Osteoblast (primary cell): ENCODE measurements at places on chromosomes 6 and 20.

DNA sequence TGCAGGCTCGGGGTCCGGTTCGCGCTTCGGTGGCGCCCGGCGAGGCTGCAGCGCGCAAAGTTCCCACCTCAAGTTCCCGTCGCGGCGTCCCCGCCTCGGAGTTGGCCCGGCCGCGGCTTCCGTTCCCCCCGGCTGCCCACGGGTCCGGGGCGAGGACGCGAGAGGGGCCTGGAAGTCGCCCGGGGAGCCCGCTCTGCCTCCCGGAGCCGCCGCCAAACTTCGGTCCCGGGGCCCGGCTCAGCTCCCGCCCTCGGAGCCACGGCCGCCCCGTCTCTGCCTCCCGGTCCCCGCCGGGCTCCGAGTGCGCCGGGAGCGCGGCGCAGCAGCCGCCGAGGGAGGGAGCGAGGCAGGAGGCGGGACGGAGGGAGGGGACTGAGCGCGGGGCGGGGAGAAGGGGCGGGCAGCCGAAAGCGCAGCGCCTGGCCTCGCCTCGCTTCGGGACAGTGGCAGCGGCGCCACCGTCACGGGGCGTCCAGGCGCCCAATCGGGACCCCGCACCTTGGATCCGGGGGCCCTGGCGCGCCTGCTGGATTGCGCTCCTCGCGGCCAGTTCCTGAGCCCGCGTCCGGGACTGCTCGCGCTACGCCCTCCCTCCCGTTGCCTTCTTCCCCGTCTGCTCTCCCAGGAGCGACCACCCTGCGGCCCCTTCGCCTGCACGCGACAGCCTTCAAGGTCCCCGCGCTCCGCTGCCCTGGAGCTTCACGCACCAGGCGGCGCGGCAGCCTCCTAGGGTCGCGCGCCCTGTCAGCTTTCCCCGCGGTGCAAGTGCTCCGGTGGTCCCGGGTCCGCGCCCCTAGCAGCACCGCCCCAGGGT lies at the start of gene KCNG1:
TSS of gene KCNG1 (minus strand) at position 305 of the 814 bp plus-strand sequence. CDS start 12,769 bp downstream, outside the sequence.
- H3K27ac ChIP-seq, result no peak within 1 kb of the TSS
- peaks cover 17% of the 10 kb centered on the region for H3K4me1 ChIP-seq
- H3K36me3 ChIP-seq, result no peaks in the 10 kb centered on the region
- H3K4me3 ChIP-seq, result peak within 1 kb of the TSS; percentile 76
- peak; percentile 99 for DNase-seq

DNA sequence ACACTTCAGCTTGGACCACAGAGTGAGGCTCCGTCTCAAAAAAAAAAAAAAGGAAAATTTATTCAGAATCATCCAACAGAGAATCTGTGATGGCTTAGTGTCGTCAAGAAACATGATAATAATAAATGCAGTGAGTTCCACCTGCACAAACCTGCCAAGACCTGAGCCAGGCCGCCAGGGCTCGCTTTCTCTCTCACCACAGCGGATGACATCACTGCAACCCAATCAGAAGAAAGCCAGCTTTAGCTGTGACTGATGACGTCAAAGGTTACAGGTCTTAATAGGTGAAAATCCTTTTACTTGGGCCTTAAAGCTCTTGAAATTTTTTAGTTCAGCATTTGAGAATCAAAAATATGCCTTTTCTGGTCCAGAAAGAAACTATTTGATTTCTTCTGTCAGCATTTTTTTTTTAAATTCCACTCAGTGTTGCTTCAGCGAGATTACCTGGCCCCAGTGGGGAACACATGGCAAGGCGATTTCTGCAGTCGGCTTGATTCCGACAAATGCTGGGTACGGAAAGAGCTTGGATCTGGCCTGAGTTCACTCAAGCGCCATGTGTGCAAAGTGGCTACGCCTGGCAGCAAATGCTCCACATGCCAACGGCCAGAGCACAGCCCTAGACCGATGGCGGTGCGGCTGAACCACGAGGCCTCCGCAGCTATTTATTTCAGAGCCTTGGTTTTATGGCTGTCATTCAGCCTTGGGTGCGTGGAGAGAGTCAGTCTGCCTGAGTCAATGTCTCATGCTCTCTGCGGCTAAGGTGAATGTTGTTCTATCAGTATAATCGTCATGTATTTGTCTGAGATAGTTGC lies 105.7 kb upstream of the QKI start:
- H3K27me3 ChIP-seq, result no peaks in the 10 kb centered on the region
- H3K4me3 ChIP-seq, result no peak overlapping the region
- H3K27ac ChIP-seq, result no peak overlapping the region
- H3K4me1 ChIP-seq, result no peaks in the 10 kb centered on the region

GRCh38 chr20:62238569-62239277 lies 402 bp downstream of the OSBPL2 start:
- H3K4me3 ChIP-seq, result peak overlapping the region; percentile 83
- no peaks in the 10 kb centered on the region for H3K27me3 ChIP-seq
- H3K36me3 ChIP-seq, result peaks cover 18% of the 10 kb centered on the region
- H3K4me1 ChIP-seq, result peaks cover 3% of the 10 kb centered on the region
- peak overlapping the region; percentile 60 for H3K27ac ChIP-seq
- DNase-seq, result peak; percentile 92

DNA sequence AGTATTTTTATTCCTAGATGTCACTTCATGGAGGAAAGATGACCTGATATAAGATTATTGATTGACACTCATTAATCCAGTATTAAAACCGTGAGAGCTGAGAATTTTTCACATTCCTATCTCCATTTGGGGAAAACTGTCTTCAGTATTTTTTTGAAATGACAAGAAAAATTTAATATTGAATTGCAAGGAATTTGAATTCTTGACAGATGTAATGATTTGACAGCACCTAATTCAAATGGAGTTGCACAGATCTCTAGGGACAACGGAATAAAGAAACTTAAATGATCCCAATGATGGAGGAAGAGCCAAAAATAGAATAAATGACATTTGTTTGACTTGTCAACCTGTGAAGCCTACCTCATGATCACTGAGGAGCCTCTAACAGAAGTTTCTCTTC lies 1591.4 kb downstream of the HACE1 start:
- no peak overlapping the region for H3K4me3 ChIP-seq
- H3K36me3 ChIP-seq, result no peaks in the 10 kb centered on the region
- no peak overlapping the region for H3K27ac ChIP-seq
- H3K4me1 ChIP-seq, result no peaks in the 10 kb centered on the region

- peak overlapping the region; percentile 54 for H3K27ac ChIP-seq
- no peak overlapping the region for H3K4me3 ChIP-seq
- H3K4me1 ChIP-seq, result peaks cover 28% of the 10 kb centered on the region
- peak; percentile 48 for DNase-seq
- no peaks in the 10 kb centered on the region for H3K36me3 ChIP-seq
Observed at GRCh38 chr6:121826156-121826810, 390.8 kb downstream of the GJA1 start.
